ENCODE measurements at places on chromosomes 2 and 18. TPM values are rescaled to one million over a fixed set of nuclear protein-coding genes. Genes with fewer than 3 reads are reported as not detected.

- H3K27me3 ChIP-seq, result peaks cover 5% of the 10 kb centered on the region
- no peak overlapping the region for H3K27ac ChIP-seq
- peaks cover 10% of the 10 kb centered on the region for H3K4me1 ChIP-seq
- H3K4me3 ChIP-seq, result no peak overlapping the region
- no peak for DNase-seq
Measured at GRCh38 chr2:64837116-64837731, 152.0 kb upstream of the SLC1A4 start.

DNA sequence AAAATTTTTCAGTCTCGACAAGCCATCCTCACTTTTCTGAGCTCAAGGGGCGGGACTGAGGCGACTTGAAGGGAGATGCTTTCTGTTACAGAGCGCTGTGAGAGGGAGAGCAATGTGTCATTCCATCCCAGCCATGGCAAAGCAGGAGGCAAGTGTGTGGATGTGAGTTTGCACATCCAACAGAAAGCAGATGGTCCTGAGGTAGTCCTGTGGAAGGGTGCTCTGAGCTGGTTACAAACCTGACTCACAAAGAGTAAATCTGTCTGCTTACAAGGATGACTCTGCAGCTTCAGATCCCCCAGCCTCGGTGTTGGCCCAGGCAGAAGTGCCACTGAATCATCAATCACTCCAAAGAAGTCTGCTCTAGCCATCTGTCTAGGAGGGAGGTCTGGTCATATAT is 482.0 kb upstream of the DCC start:
- no peak overlapping the region for H3K27ac ChIP-seq
- H3K36me3 ChIP-seq, result no peaks in the 10 kb centered on the region
- H3K27me3 ChIP-seq, result no peaks in the 10 kb centered on the region
- no peaks in the 10 kb centered on the region for H3K4me1 ChIP-seq
- no peak overlapping the region for H3K4me3 ChIP-seq

- no peak overlapping the region for H3K4me3 ChIP-seq
- no peaks in the 10 kb centered on the region for H3K36me3 ChIP-seq
- H3K27me3 ChIP-seq, result no peaks in the 10 kb centered on the region
- H3K4me1 ChIP-seq, result no peaks in the 10 kb centered on the region
- no peak overlapping the region for H3K27ac ChIP-seq
Measured at GRCh38 chr2:128364441-128364911, 45.8 kb upstream of the HS6ST1 start.

- H3K36me3 ChIP-seq, result peaks cover 2% of the 10 kb centered on the region
- no peak overlapping the region for H3K4me3 ChIP-seq
- no peaks in the 10 kb centered on the region for H3K27me3 ChIP-seq
Measured at GRCh38 chr2:230060672-230061293, 7.9 kb downstream of the SLC16A14 start.

Gene CDH19
- not detected for total RNA-seq

DNA sequence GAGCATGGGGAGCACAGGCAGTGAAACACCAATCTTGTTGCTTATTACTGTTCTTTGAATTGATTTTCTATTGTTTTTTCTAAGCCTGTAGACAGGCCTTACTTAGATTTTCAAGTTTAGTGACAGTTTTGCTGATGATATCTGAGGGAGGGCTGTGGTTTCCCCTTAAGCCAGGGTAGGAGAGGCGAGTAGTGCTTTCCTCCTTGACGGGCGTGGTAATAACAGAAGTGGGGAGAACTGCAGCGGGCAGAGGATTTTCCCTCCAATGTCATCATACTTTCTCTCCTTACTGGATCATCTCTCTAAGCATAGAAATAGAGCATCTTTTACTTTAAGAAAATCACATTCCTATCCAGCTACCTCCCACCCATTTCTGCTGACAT is 314.4 kb downstream of the ALK start:
- no peak overlapping the region for H3K27ac ChIP-seq
- peaks cover 4% of the 10 kb centered on the region for H3K27me3 ChIP-seq
- no peaks in the 10 kb centered on the region for H3K4me1 ChIP-seq
- H3K4me3 ChIP-seq, result no peak overlapping the region
- peak; percentile 8 for DNase-seq
- no peaks in the 10 kb centered on the region for H3K36me3 ChIP-seq

GRCh38 chr2:112548980-112549379 is 6.7 kb downstream of the POLR1B start:
- peaks cover 15% of the 10 kb centered on the region for H3K4me1 ChIP-seq
- H3K27me3 ChIP-seq, result no peaks in the 10 kb centered on the region
- H3K4me3 ChIP-seq, result no peak overlapping the region
- H3K27ac ChIP-seq, result no peak overlapping the region
- no peak for DNase-seq

GRCh38 chr18:41326311-41326710 is 628.7 kb upstream of the PIK3C3 start:
- no peaks in the 10 kb centered on the region for H3K36me3 ChIP-seq
- no peaks in the 10 kb centered on the region for H3K27me3 ChIP-seq
- no peak overlapping the region for H3K4me3 ChIP-seq
- no peak for DNase-seq
- H3K27ac ChIP-seq, result no peak overlapping the region

DNA sequence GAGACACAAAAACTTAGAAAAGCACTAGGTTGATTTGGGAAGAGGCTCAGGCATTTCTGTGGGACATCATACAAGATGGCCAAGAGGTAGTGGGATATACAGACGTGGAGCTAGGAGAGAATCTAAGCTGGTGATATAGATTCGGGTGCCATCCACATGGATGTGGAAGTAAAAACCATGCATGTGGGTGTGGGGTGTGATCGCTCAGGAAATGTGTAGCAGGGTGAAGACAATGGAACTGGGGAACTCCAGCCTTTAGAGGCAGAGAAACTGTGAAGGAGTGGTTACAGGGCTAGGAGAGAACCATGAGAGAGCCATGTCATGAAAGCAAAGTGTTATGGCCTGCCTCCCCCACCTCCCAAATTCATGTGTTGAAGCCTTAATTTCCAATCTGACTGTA is 43.0 kb upstream of the CTLA4 start:
- peaks cover 5% of the 10 kb centered on the region for H3K36me3 ChIP-seq
- H3K4me1 ChIP-seq, result peaks cover 34% of the 10 kb centered on the region
- no peaks in the 10 kb centered on the region for H3K27me3 ChIP-seq

Gene CRYBA2
- not detected for total RNA-seq

Gene CD8A
- total RNA-seq, result 1.3 TPM

DNA sequence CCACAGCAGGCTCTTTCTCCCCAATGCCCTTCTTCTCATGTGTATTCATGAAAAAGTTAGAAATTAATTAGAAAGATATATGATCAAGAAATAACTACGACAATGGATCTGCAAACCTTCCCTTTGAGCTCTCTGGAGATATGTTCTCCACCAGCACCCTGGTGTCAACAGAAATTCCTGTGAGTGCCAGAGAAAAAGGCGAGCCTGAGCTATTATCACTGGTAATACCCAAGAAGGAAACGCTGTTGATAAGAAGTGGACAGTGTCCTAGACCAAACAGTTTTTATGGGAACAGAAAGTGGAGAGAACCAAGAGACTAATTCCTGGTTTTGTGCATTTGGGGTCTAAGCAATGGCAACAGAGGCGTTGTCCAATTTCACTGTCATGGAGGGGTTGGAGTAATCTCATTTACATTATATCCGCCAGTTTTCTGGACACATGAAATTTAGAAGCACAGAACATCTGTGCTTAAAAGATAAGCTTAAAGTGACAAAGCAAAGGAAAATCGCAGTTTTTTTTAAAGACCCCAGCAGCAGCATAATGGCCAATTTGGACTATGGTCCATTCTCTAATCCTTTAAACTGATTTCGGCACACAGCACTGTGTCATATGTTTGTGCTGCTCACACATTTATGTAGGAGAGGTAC is 47.2 kb upstream of the CDC42EP3 start:
- H3K36me3 ChIP-seq, result no peaks in the 10 kb centered on the region
- no peak overlapping the region for H3K4me3 ChIP-seq
- DNase-seq, result no peak
- H3K4me1 ChIP-seq, result peaks cover under 1% of the 10 kb centered on the region

DNA sequence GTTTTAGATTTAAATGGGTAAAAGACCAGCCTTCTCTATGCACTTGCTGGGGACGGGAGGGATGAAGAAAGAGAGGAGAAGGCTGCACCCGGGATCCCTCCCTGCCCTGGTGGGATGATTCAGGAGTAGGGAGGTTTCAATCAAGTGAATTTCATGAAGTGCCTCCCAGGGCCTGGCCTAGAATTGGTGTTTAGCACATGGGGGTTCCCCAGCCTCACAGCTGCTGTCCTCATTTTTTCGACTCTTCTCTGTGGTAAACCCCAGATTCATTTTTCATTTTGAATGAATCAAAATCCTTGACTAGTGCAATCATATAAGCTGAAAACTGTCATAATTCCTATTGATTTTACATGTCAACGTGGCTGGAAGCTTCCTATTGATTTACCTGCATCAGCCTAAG is 81.1 kb downstream of the LPIN1 start:
- no peaks in the 10 kb centered on the region for H3K27me3 ChIP-seq
- H3K4me1 ChIP-seq, result peaks cover 43% of the 10 kb centered on the region
- H3K36me3 ChIP-seq, result peaks cover 32% of the 10 kb centered on the region
- no peak overlapping the region for H3K27ac ChIP-seq

DNA sequence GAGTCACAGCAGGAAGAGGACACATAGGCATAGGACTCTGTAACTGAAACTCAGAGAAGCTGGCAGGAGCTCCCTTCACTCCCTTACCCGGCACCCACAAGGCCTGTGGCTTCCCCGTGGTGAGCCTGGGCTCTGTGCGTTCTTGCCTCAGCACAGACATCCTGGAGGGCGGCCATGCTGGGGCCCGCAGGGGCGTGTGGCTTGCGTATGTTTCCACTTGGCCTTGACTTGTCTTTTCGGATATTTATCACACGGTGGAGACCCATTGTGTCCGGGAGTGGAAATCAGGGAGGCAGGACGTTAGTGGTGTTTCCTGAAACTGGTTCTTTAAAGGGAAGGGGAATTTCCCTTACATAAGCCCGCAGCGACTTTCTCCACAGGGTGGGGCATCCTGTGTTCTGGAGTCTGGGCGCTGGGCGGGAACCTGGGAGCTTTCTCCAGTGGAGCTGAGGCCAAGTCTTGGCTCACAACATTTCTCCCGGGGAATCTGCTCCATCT is 49.9 kb upstream of the EML6 start:
- peak overlapping the region; percentile 18 for H3K4me3 ChIP-seq
- DNase-seq, result peak; percentile 85
- H3K36me3 ChIP-seq, result peaks cover 9% of the 10 kb centered on the region

All from activated naive CD4-positive, alpha-beta T cell treated with anti-CD3 and anti-CD28 coated beads for 36 hours (primary cell).